Neural progenitor cell (in vitro differentiated cells): ENCODE measurements at places on chromosomes 6 and 20.

DNA sequence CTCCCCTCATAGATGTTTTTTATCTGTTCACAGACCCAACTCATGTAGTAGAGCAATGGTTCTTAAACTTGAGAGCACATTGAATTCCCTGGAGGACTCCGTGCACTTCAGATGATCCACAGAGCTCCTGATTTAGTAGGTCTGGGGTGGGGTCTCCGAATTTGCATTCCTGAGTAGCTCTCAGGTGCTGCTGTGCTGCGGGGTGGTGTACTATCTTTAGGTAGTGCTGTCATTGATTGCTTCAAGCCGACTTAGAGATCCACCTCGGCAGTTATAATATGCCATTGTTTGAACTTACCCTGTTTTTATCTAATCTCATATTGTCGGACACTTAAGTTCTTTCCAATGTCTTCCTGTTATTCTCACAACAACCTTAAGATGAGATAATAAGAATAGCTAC is 45.0 kb downstream of the BMP2 start:
- no peak overlapping the region for H3K27ac ChIP-seq
- no peaks in the 10 kb centered on the region for H3K27me3 ChIP-seq

GRCh38 chr6:19558201-19558600 is 279.0 kb upstream of the ID4 start:
- H3K27ac ChIP-seq, result no peak overlapping the region
- no peaks in the 10 kb centered on the region for H3K4me1 ChIP-seq
- H3K4me3 ChIP-seq, result no peak overlapping the region
- no peaks in the 10 kb centered on the region for H3K36me3 ChIP-seq
- no peaks in the 10 kb centered on the region for H3K27me3 ChIP-seq

GRCh38 chr20:2293486-2293885 is 2.3 kb upstream of the TGM3 start:
- no peaks in the 10 kb centered on the region for H3K36me3 ChIP-seq
- H3K27me3 ChIP-seq, result no peaks in the 10 kb centered on the region
- no peak for DNase-seq
- no peak overlapping the region for H3K4me3 ChIP-seq
- peaks cover 24% of the 10 kb centered on the region for H3K4me1 ChIP-seq

GRCh38 chr6:129621252-129621651 is 88.7 kb downstream of the ARHGAP18 start:
- no peaks in the 10 kb centered on the region for H3K36me3 ChIP-seq
- H3K27ac ChIP-seq, result no peak overlapping the region
- H3K4me3 ChIP-seq, result no peak overlapping the region
- no peaks in the 10 kb centered on the region for H3K27me3 ChIP-seq
- DNase-seq, result no peak

GRCh38 chr6:151241853-151242252 is 2.1 kb downstream of the AKAP12 start:
- H3K27me3 ChIP-seq, result peaks cover 20% of the 10 kb centered on the region
- no peak overlapping the region for H3K27ac ChIP-seq
- no peak for DNase-seq
- peak overlapping the region; percentile 96 for H3K4me3 ChIP-seq
- no peaks in the 10 kb centered on the region for H3K36me3 ChIP-seq
- H3K4me1 ChIP-seq, result peaks cover 25% of the 10 kb centered on the region

DNA sequence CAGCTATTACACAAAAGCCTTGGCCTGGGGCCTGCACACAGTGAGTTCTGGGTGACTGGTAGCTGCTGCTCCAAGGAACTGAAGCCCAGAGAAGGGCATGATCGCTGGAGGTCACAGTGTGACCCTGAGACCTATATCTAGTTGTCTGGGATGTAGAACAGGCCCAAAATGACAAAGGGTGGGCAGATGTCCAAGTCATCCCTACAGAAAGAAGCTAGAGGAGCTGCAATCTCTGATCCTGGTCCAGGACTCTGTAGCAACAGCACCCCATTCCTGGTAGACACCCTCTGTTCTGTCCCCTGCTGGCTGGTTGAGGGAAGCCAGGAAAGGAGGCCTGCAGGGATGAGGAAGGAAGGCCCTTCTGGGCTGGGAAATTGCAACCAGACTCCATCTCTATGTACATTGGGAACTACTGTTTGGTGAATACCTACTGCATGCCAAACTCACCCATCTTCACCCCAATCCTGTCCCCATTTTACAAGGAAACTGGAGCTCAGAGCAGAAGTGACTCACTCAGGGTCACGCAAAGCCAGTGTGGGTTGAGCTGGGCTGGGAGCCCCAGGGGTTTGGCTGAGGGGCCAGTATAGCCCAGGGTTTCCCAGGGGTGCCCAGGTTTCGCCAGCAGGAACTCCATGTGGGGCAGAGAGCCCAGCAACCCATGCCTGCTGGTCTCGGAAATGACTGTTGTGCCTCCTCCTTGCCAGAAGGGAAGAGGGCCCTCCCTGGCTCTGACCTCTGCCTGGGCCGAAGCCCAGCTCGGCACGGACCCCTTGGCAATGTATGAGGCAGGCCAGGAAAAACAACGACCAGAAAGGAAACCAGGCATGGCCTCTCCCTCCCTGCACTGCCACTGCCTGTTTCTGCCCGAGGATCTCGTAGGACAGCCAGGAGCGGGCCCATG is 44.9 kb upstream of the TLDC2 start:
- peaks cover 13% of the 10 kb centered on the region for H3K4me1 ChIP-seq
- H3K4me3 ChIP-seq, result no peak overlapping the region
- H3K36me3 ChIP-seq, result peaks cover 3% of the 10 kb centered on the region
- H3K27ac ChIP-seq, result no peak overlapping the region
- no peaks in the 10 kb centered on the region for H3K27me3 ChIP-seq

DNA sequence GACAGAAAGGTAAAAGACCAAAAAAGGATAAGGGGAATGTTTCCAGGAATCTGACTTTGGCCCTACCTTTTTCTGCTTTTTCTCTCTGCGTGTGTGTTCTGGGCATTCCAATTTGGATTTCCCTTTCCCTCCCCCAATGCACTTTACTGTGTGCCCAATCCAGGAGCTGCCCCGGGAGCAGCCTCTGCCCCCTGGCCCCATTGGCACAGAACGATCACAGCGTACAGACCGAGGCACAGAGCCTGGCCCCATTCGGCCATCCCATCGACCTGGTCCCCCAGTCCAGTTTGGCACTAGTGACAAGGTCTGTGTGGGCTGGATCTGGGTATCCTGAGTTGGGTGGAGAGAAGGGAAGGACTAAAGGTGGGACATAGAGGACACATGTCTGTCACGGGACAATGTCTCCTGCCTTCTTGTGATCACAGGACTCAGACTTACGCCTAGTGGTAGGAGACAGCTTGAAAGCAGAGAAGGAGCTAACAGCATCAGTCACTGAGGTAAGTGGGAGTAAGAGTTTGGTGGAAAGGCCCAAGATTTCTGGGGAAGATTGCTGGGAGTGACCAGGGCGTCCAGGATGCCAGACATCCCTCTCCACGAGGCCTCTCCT is 14.6 kb downstream of the PRRC2A start:
- H3K36me3 ChIP-seq, result peaks cover 3% of the 10 kb centered on the region
- H3K27ac ChIP-seq, result no peak overlapping the region
- DNase-seq, result no peak
- H3K4me1 ChIP-seq, result no peaks in the 10 kb centered on the region
- H3K4me3 ChIP-seq, result no peak overlapping the region
- H3K27me3 ChIP-seq, result no peaks in the 10 kb centered on the region

GRCh38 chr6:169520104-169520503 is 181.7 kb downstream of the WDR27 start:
- DNase-seq, result no peak
- H3K36me3 ChIP-seq, result no peaks in the 10 kb centered on the region
- H3K4me1 ChIP-seq, result no peaks in the 10 kb centered on the region
- H3K4me3 ChIP-seq, result no peak overlapping the region

GRCh38 chr6:18533793-18534192 is 146.6 kb downstream of the RNF144B start:
- H3K36me3 ChIP-seq, result no peaks in the 10 kb centered on the region
- peaks cover 8% of the 10 kb centered on the region for H3K4me1 ChIP-seq
- no peak overlapping the region for H3K4me3 ChIP-seq
- no peak for DNase-seq

GRCh38 chr20:44586289-44586911 is 4.0 kb downstream of the PKIG start:
- peaks cover 18% of the 10 kb centered on the region for H3K4me1 ChIP-seq
- no peak overlapping the region for H3K27ac ChIP-seq
- H3K36me3 ChIP-seq, result no peaks in the 10 kb centered on the region
- H3K4me3 ChIP-seq, result no peak overlapping the region

DNA sequence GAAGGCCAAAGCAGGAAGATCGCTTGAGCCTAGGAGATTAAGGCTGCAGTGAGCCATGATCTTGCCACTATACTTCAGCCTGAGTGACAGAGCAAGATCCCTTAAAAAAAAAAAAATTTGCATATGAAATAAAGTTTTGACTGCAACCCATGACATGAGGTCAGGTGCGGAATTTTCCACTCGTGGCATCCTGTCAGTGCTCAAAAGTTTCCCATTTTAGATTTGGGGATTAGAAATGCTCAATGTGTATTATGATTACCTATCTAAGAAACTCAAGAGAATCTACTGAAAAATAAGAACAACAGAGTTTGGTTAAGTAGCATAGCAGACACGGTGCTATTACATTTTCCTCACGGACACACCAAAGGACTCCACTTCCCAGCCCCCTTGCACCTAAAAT is 11.7 kb downstream of the SLC23A2 start:
- H3K36me3 ChIP-seq, result no peaks in the 10 kb centered on the region
- H3K4me1 ChIP-seq, result no peaks in the 10 kb centered on the region
- no peaks in the 10 kb centered on the region for H3K27me3 ChIP-seq
- no peak for DNase-seq
- no peak overlapping the region for H3K27ac ChIP-seq

- peaks cover 12% of the 10 kb centered on the region for H3K4me1 ChIP-seq
- no peaks in the 10 kb centered on the region for H3K27me3 ChIP-seq
- no peak overlapping the region for H3K4me3 ChIP-seq
- no peaks in the 10 kb centered on the region for H3K36me3 ChIP-seq
Observed at GRCh38 chr6:149166747-149167146, 150.8 kb upstream of the TAB2 start.

- H3K36me3 ChIP-seq, result no peaks in the 10 kb centered on the region
- no peak overlapping the region for H3K4me3 ChIP-seq
- peak; percentile 75 for DNase-seq
Observed at GRCh38 chr20:12207875-12208274, 290.2 kb downstream of the BTBD3 start.

DNA sequence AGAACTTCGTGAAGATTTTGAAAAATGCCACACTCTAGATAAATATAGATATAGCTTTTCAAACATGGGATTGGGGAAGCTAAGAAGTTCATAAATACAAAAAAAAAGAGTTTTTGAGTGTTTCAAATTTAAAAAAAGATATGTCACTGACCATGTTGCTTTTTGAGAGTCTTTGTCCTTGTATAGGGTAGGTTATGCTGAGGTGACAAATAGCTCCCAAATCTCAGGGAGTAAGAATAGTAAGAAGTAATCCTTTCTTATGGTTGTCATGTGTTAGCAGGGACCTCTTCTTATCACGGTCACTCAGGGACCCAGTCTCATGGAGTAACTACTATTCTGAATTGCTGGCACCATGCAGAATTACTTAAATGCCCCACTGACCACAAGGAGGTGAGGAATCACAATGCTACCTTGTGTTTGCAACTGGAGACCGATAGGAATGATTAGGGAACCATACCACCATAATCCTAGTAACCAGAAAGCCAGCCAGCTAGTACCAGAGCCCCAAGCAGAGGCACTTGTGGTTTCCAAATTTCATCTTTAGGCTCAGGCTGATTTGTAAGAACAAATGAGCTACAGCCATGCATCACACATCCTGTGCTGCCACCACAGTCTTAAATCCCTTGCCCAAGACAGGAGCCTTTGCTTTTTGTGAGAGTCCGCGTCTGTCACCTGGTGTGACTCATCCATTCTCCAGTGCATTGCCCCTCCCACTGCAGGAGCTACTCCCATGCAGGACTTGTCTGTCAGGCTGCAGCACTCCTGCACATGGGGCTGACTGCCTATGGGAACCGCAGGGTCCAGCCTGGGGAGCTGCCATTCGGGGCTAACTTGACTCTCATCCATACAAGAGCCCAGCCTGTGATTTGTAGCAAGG is 42.4 kb upstream of the ADGRF4 start:
- peak; percentile 50 for DNase-seq
- no peaks in the 10 kb centered on the region for H3K27me3 ChIP-seq
- H3K4me1 ChIP-seq, result peaks cover 16% of the 10 kb centered on the region
- H3K36me3 ChIP-seq, result no peaks in the 10 kb centered on the region
- no peak overlapping the region for H3K27ac ChIP-seq
- no peak overlapping the region for H3K4me3 ChIP-seq

DNA sequence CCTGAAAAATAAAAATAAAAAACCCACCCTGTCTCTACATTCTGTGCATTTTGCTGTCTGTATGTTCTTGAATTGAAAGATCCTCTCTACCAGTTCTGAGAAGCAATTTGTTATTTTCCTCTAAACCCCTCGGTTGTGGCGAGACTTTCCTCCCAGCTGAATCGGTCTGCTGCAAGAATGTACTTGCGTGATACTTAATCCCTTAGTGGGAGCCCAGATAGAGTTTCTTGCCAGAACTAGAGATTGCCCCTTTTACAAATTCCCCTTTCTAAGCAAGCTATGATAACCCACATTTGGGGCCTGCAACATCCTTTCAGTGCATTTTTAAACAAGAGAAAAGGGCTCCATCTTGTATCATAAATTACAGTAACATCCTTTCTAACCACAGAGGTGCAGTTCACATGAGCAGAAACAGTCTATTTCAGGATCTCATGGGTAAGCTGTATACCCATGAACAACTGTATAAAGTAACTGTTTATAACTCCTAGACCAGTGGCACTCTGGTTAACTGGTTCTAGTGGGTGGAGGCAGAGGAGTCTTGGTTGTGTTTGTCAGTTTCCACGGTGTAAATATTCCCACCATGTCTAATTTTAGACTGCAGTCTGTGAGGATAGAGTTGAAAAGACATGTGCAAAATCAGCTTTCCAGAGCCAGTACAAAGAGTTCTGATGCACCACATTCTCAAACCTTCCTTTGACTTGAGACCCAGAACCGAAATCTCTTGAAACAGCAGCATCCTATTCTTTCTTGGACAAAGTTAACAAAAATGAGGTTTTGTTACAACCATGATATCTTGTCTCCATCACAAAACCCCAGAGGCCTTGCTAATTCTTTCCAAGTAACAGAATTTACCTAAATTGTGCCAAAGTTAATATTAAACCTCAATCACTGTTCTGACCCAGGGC is 113.1 kb upstream of the ZNF217 start:
- peak overlapping the region; percentile 31 for H3K27ac ChIP-seq
- H3K4me1 ChIP-seq, result peaks cover 19% of the 10 kb centered on the region
- no peak overlapping the region for H3K4me3 ChIP-seq
- H3K27me3 ChIP-seq, result no peaks in the 10 kb centered on the region

DNA sequence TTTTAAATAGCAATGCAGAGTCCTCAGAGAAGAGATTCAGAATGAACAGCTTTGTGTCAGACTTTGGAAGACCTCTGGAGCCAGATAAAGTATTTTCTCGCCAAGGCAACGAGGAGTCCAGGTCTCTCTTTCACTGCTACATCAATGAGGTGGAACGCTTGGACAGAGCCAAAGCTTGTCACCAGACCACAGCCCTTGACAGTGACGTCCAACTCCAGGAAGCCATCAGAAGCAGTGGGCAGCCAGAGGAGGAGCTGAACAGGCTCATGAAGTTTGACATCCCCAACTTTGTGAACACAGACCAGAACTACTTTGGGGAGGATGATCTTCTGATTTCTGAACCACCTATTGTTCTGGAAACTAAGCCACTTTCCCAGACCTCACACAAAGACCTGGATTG is 55.5 kb downstream of the MRAP2 start:
- no peak overlapping the region for H3K4me3 ChIP-seq
- H3K36me3 ChIP-seq, result no peaks in the 10 kb centered on the region
- no peak for DNase-seq
- no peaks in the 10 kb centered on the region for H3K27me3 ChIP-seq
- peaks cover under 1% of the 10 kb centered on the region for H3K4me1 ChIP-seq
- H3K27ac ChIP-seq, result no peak overlapping the region
